Stimulated activated CD4-positive, alpha-beta T cell treated with anti-CD3 and anti-CD28 coated beads, Interleukin-1b, Interleukin-23, amount 100 ng/mL, for 4 hours (primary cell): ENCODE measurements at places on chromosomes 1 and 21.

DNA sequence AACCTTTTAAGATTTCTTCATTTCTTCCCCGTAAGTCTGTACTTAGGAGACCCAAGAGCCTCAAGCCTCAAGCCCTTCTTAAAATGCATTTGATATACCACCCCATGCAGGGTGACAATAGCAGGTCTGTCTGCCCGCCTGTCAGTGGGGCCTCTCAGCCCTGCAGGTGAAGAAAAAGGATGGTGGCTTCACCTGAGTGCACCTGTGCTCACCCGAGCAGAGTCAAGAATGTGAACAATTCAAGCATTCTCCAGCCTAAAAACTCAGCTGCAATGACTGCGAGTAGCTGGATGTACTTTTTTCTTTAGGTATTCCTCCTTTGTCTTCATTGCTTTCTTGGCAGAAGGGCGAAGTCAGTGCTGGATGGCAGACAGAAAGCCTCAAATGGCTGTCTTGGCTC lies 203.3 kb downstream of the LMX1A start:
- DNase-seq: no peak

DNA sequence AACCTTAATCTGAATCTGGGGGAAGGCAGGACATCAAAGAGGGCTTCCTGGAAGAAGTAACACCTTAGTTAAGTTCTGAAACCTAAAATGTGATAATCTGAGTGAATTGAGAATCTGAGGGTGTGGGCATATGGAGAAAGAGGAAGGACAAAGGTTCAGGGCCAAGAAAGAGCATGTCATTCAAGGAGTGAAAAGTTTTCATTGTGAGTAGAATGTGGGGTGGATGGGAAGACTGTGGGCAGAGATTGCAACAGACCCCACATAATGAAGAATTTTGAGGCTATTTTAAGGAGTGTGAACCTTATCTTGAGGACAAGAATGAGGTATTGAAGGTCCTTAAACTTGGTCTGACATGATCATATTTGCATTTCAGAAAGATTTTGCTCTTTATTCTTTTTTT lies 227.2 kb downstream of the PTGER3 start:
- no peak for DNase-seq

GRCh38 chr1:31750858-31751510 lies 13.2 kb downstream of the ADGRB2 start:
- no peak for DNase-seq

DNA sequence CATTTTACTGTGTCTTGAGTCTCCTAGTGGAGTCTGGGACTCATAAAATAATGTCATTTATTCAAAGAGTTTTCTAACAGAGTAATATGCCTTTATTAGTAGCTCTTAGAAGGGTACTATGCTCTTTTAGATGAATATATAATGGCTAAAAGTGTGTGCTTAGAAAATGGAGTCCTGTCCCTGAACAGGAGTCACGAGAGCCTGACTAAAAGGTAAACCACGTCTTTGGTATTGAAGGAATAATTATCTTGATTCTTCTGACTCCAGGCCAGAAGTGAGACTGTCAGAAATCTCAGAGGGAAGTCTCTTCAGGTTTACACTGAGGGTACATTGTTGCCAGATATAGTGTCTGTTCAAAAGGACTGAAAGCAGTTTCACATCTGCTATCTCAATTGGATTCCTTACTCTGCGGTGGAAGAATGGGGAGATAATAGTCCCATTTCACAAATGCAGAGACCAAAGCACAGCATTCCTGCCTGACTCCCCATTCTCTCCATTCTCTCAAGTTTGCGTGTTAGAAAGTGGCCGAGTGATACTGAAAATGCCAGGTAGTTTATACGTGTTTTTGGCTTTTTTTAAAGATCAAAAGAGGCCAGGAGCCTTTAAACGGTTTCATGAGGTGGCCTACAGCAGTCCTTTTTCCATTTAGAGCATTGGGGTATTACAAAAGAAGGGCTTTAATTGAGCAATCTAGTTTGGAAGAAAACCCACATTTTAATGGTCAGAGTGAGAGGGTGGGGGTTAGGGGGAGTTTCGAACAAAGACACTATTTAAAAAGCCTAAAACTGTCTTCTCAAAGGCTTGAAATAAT lies 176.6 kb downstream of the VPS13D start:
- DNase-seq: no peak

GRCh38 chr1:77468257-77468948 lies 186.6 kb downstream of the AK5 start:
- no peak for DNase-seq

GRCh38 chr1:26923711-26924110 lies 2.2 kb downstream of the NUDC start:
- no peak for DNase-seq

DNA sequence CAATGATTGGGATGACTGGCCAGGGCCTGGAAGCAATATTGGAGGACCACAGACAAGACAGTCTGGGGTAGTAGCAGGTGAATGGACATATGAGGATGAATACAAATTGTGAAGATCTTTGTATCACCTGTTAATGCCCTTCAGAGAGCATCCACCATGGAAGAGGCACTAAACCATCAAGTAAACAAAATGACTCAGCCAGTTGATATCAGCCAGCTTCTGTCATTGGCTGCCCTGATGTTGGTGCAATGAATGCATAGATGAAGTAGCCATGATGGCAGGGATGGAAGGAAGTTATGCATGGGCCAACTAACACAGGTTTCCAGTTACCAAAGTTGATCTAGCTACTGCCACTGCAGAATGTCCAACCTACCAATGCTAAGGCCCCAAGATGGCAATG lies 16.1 kb upstream of the ERI3 start:
- DNase-seq: no peak

DNA sequence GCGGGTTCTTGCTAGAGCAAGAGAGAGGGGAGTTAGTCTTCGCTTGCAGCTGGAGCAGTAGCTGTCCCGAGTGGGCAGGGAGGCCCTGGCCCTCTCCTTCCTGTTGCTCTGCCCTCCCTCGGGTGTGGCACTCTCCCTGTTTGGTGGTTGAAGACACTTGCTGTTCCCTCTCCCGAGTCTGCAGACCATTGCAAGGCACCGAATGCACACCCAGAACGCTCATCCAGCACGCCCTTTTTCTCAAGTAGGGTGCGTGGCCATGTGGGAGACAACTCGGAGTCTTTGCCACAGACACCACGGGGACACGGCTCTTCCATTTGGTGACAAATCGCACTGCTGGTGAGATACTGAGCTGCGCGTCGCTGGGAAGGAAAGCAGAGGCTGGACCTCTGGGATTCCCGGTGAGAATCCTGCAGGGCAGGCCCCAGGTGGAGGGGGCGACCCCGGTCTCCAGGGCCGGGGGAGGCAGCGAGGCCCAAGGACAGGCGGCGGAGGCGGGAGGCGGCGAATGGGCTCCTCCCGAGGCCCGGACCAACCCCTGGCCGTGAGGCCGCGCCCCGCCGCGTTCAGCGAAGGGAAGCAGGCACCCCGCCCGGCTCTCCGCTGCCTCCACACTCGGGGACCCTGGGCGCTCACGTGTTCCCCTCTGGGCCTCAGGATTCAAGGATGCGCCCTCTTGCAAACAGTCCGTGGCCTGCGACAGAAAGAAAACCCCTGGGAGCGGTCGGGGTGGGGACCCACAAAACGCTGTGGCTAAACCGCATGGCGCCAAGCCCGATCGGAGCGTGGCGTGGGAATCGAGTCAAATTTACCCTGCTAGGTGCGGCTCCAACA lies 10.4 kb upstream of the TMEM200B start:
- DNase-seq: no peak

GRCh38 chr21:28396421-28396820 lies 596.3 kb downstream of the LTN1 start:
- no peak for DNase-seq

DNA sequence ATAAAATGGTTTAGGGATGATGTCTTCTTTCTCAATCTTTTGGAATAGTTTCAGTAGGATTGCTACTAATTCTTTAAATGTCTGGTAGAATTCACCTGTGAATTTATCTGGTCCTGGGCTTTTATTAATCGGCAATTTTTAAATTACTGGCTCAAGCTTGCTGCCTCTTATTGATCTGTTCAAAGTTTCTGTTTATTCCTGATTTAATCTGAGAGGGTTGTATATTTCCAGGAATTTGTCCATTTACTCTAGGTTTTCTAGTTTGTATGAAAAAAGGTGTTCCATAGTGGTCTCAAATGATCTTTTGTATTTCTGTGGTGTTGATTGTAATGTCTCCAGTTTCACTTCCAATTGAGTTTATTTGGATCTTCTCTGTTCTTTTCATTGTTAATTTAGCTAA lies 617.8 kb downstream of the LTN1 start:
- DNase-seq: no peak

DNA sequence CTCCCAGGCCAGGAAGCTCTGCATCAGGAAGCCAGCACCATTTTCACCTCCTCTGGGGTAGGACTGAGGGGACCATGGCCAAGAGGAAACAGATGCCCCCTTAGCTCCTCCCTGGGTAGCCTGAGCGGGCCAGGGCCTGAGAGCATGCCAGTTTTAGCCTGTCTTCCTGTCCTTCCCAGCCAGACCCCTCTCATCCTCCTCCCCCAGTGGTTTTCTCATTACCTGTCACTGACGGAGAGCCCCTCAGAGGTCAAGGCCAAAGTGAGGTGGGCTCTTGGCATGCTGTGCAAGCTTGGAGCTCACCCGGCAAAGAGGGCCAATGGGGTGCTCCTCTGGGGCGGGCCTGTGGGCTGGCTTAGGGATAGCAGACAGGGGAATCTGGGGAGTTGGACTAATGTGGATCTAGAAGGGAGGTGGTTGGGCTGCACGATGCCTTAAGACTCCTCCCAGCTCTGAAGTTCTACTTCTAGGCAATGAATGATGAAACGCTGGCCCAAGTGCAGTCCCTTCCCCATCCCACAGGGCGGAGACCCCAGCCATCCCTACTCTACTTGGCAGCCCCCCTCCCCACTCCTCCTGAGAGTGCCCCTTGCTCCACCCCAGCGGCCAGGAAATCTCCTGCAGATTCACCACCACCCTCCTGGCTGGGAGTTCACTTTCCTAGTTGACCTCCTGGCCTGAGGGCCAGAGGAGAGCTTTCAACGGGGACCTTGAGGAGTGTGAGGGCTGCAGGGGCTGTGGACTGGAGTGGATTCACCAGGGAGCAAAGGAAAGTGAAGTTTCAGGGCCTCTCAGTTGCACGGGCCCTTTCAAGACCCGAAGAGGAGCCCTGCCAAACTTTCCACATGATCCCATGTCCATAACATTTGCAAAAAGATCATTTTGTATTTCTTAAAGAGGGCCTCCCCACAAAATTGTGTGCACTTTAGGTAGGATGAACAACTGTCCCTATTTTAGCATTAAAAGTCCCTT lies 9.4 kb upstream of the LMNA start:
- no peak for DNase-seq

- DNase-seq: peak; percentile 17
Measured at GRCh38 chr1:67686267-67687197, 1.5 kb downstream of the GADD45A start.

DNA sequence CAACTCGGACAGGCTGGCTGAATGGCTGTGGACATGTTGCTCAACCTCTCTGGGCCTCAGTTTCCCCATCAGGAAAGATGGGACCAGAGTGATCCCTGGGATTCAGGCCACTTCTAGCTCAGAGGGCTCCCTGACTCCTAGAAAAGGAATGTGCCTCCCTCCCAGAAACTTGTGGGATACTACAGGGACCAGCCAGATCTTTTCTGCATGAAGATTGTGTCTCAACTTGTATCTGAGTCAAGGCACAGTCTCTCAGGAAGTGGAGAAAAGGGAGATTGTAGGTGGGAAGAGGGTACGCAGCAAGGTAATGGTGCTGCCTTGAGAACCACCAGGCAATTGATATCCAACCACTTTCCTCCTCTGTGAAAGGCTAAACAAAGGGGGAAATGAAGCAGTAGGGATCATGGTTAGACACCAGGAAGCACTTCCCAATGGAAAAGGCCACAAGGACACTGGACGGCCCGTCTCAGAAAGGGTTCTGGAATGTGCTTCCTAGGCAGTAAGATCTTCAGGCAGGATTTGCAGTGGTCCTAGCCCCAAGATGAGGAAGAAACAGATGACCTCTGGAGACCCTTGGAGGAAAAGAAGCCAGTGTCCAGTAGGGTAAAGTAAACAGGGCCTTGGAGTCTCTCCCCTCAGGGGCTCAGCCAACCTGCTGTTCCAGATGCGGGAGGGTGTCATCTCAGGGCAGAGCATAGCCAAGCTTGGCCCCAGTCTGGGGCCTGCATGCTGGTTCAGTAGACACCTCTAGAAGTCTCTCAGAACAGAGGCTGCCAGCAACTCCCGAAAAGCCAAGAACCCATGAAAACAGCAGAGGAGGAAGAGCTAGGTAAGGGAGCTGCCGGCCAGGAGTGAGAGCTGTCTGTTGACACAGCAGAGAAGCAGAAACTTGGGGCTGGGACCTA lies 16.8 kb downstream of the IFFO2 start:
- no peak for DNase-seq

DNA sequence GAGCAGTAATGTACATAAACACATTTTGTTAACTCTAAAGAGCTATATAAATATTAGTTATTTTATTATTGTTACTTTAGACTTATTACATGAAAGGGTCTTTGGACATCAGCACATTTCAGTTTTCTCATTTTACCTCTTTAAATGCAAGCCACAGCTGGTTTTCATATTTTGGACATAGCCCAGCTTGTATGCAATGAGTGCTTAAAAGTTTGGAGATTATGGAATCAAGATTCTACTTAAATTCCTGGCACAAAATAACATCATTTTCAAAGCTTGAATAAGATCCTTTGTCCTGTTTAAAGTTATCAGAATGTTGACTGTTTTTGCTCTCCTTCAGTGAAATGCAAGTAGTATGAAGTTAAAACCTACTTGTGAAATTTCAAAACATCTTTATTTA lies 15.5 kb upstream of the LEPR start:
- no peak for DNase-seq

DNA sequence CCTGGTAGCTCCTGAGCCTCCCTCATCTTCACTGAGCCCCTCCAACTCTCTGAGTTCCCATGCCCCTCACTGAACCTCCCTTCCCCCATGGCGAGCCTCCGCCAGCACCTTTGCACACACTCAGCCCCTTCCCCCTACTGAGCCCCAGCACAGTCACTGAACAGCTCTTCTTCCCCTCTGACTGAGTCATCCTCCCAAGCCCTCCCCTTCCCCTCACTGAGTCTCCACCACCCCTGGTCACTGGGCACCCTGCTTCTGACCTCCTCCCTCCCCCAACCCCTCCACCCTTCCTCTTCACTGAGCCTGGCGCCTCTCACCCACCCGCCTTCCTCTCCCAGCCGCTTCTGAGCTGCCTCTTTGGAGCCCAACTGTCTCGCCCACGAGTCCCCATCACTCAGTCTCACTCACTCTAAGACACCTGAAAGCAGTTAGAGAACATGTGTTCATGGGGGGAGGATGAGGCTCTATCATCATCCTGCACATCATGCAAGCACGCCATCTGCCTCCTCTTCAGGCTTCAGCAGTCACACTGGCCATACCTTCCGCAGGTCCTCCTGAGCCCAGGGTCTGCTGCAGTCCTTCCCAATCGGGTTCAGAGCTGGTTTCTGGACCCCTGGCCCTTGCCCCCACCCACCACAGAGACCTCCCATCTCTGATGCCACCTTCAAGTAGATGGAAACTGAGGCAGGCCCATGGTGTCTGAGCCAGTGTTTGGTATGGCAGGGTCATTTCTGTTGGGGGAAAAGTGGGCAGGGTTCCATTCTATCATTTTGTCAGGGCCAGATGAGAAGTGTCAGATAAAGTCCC lies 2.0 kb upstream of the TRNP1 start:
- peak; percentile 5 for DNase-seq
